Activated CD4-positive, CD25-positive, alpha-beta regulatory T cell (primary cell): ENCODE measurements at places on chromosomes 7 and 10.
A peak's percentile ranks its signal among the peaks of the same experiment; 100 is the strongest.

DNA sequence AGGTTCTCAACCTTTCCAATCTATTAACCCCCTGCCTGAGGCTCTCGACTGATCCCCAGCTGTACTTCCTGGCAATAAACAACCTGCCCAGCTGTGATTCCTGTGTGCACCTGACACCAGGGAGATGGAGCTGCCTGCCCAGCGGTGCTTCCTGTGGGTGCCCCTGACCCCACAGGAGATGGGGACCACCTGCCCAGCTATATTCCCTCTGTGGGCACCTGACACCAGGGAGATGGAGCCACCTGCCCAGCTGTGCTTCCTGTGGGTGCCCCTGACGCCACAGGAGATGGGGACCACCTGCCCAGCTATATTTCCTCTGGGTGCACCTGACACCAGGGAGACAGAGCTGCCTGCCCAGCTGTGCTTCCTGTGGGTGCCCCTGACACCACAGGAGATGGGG, 184.0 kb downstream of the DIP2C start:
- no peak for DNase-seq

DNA sequence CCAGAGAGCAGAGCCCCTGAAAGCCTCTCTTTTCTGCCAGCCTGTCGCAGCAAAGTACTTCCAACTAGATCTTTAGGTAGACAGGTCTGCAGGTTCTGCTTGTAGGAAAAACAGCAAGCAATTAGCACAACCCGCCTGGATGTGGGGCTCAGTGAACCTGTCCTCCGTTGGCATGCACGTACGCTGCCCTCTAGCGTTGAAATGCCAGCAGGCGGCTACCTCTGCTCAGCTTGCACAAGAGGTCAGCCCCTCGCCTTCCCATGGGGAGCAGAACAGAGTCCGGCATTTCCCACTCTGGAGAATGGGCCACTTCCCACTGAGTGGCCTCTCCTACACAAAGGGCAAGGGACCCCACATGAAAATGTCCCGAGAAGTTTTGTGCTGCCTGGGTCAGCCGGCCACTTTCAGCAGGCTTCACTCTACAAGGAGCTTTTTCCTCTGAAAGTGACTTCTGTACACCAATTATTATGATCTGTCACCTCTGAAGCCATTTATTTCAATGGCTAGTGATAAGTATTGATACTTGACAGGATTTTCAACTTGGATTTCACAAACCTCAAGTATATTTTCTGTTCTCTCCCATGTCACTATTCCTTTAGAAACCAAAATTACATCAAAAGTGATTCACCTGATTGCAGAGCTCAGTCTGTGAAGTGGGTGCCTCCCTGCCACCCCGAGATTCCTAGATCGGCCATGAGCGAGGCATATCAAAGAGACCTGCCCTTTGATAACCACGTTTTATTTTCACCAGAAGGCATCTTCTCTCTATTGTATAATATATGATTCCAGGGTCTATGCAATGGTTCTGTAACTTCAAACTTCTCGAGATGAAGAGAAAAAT, 56.7 kb downstream of the JCAD start:
- peak; percentile 9 for DNase-seq

DNA sequence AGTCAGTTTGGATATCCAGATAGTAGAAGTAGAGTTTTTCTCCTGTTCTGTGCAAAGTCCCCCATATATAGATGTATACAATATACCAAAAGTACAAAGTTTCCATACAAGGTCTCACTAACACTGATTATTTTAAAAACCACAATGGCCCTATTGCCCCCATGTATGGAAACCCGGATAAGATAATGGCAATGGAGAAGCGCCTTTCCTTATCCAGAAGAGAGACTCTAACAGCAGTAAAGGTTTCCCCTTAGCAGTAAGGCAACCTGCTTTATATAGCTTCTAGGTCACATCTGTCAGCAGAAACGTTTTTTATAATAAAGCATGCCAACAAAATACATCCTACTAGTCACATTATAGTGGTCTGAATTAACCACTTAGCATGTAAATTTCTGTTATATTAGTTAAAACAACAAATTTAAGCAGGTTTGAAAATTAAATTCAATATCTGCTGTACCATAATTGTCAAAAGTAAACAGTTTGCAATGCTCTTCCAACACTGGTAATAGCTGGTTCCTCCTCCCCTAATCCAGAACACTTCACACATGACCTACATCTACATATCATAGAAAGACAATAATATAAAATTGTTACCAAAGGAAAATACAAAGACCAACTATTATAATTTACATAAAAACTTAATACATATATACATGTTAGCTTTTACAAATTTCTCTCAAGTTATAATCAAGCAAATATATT, 22.4 kb downstream of the USP6NL start:
- no peak for DNase-seq

GRCh38 chr7:117666031-117666430, 186.2 kb downstream of the CFTR start:
- DNase-seq = no peak

DNA sequence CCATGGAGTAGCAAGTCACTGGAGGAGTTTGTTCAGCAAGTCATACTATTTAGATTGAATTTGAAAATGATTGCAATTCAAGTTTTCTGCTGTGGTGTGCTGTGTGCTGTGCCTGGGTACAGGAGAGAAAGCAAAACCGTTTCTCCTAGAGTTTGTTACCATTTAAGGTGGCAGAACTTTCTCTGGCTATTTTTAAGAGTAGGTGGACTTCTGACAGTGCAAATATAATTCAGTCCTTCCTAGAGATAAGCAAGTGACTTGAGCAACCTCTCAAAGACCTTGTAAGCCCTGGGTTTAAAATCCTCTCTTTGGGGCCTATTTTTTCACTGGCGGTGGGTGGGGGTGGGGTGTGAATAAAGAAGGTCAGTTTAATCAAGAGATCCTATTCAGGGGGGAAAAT, 42.9 kb upstream of the FGL2 start:
- DNase-seq = no peak

DNA sequence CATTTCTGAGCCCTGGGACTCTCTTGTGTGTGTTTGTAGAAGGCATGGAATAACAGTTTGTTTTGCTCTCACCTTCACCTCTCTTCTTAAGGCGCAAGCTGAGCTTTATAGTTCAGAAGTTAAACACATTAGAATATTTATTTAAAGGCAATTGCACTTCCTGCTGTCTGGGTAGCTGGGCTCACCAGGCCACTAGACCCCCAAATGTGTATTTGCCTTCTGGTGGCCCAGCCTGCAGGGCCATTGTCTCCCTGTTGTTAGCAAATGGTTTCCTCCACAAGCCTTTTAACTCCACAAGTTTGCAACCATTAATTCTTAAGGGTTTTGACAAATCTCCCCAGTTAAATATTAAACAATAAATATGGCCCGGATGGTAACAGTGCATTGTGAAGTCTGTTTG, 31.1 kb upstream of the NEUROD6 start:
- DNase-seq = no peak

- DNase-seq = no peak
Observed at GRCh38 chr10:72649291-72649690, 23.4 kb upstream of the MICU1 start.

DNA sequence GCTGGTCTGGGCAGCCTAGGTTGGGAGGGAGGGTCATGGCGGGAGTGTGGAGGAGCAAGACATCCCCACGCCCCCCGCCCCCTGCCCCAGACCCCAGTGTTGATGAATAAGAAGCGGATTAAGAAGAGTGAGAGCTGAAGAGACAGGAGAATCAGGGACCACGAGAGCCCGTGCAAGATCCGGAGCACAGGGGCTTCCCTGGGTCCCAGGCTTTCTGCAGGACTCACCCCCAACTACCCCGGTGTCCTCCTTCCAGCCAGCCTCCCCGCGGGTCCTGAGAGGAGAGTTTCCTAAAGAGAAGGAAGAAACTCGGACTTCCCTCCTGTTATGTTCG, 20.1 kb downstream of the GHRHR start:
- no peak for DNase-seq

- no peak for DNase-seq
Observed at GRCh38 chr7:19133886-19134285, 11.3 kb downstream of the FERD3L start.

- DNase-seq = no peak
Observed at GRCh38 chr10:69086001-69086509, 1.8 kb upstream of the SRGN start.

- no peak for DNase-seq
Observed at GRCh38 chr7:98354511-98355249, 46.2 kb downstream of the BAIAP2L1 start.

DNA sequence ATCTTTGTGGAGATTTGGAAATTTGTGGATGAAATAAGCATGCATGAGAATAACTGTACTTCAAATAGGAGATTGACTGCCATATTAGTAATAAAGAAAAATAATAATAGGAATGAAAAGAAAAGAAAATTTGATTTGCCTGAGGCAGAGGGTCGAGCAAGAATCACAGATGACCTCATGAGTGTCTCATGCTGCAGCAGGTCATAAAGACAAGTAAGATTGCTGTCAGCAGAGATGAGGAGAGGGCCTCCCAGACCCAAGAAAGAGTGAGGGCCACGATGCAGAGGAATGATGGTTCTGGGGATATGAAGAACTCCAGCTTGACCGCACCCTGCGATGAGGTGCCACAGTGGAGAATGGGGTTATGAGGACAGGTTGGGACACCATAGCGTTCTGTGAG, 39.2 kb downstream of the TOMM7 start:
- no peak for DNase-seq

GRCh38 chr7:105596866-105597265, 15.6 kb upstream of the EFCAB10 start:
- DNase-seq = no peak

- peak; percentile 27 for DNase-seq
Observed at GRCh38 chr7:832167-832967, at the start of gene SUN1. Gene SUN1 (plus strand): TSS chr7:832476. CDS start chr7:832525, 49 bp downstream.

- no peak for DNase-seq
Observed at GRCh38 chr7:159024280-159024951, 120.3 kb downstream of the VIPR2 start.

GRCh38 chr7:49670991-49671390, 102.4 kb upstream of the VWC2 start:
- DNase-seq = no peak

DNA sequence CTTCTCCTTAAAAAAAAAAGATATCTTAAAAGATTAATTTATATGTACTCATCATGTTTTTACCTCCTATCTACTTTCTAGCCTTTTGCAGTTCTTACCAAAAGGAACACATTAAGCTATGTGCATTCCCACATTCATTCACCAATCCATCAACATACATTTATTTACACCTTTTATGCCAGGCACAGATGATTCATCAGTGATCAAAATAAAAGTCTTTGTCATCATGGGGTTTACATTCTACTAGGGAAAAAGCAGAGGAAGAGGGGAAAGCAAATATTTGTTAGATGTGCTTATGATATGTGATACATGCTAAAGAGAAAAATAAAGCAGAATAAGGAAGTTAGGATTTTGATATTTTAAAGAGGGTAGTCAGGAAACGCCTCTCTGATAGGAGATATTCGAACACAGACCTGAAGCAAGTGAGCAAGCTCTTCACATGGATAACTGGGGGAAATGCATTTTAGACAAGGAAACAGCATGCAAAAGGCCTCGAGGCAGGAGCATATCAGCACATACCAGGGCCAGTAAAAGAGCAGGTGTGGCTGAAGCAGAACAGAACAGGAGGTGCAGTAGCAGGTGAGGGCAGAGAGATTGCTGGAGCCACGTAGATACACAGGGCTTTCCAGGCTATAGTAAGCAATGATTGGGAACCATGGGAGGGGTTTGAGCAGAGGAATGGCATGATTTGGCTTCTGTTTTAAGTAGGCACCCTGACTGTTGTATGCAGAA, 67.4 kb downstream of the REEP3 start:
- DNase-seq = no peak

DNA sequence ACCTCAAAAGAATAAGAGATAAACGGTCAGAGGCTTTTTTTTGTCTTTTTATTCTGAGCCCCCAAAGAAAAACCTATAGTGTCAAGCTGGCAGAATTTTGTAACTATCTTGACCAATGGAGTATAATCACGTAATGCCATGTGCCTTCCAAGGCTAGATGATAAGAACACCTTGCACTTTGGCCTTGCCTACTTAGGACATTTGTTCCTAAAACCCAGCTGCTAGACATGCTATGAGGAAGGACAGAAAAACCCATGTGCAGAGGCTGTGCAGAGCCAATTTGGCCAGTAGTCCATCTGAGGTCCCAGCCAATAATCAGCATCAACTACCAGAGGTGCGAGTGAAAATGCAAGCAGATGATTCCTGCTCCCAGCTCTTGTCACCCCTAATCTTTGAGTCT, 69.9 kb downstream of the EPDR1 start:
- no peak for DNase-seq

- peak; percentile 26 for DNase-seq
Observed at GRCh38 chr7:127391591-127392181, 822 bp downstream of the ZNF800 start.

DNA sequence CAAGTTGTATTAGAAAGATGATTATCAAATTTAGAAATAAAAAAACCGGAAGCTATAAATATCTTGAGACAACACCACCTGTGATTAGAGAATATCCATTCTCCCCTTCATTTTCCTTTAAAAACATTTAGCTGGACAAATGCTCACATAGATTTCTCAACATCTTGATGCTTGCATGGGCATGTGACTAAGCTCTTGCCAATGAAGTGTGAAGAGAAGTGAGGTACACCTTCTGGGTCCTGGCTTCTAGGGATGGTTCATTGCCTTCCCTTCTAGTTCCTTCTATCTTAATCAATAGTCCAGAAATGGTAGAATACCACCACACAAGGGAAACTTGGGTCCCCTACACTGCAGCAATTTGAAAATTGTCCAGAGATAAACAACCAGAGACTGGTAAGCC, 41.0 kb downstream of the WAPL start:
- DNase-seq = no peak

DNA sequence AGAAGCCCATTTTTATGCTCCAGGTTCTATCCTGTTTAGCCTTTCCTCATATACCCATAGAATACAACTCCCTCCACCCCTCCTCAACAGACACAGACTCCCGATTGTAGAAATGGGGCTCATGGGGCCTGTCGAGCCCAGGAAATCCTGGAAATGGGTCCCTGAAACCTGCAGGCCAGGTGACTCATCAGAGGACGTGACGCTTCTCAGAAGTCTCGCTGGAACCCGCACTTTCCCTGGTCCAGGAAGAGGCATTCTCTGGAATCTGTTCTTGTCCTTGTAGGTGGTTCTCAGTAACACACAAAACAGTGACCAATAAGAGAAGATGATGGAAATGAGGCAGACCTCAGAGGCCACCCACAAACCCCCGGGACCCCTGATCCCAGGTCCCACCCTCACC, 244.8 kb upstream of the PPP2R2D start:
- no peak for DNase-seq
